ENCODE measurements at places on chromosomes 6 and 20.

- no peak for DNase-seq
These were observed 7.8 kb downstream of the MAVS start for GRCh38 chr20:3854462-3854871.

GRCh38 chr20:32040142-32040953, 11.7 kb upstream of the HCK start:
- DNase-seq, result no peak

GRCh38 chr6:35600659-35601125, 88.0 kb upstream of the TULP1 start:
- no peak for DNase-seq

DNA sequence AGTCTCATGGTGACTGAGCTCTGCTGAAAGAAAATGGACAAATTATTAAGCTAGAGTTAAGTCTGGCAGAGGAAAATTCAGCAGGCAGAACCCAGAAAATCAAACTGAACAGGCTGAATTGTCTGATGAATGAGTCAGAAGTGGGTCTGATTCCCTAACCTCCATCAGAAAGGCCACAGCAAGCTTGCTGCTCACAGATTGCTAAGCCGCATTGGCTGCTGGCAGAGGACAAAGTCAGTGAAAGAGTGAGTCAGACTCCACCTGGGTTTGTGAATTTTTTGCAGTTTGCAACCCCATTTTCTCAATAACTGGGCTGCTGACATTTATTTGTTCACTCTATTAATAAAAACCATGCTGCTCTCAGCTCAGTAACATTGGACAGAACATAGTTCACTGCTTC, 191.3 kb downstream of the EPM2A start:
- no peak for DNase-seq

DNA sequence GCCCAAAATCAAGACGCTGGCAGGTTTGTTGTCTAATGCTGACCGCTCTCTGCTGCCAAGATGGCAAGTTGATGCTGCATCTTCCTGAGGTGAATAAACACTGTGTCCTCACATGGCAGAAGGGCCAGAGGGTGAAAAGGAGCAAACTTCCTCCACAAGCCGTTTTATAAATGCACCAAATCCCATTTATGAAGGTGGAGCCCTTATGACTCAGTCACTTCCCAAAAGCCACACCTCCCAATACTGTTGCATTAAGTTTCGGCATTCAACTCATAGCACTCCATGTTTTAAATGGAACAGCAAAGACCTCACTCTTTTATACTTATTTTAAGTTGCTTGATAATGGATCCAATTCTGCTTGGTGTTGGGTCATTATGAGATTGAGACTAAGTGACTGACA, 316.6 kb downstream of the RFPL4B start:
- DNase-seq, result no peak

DNA sequence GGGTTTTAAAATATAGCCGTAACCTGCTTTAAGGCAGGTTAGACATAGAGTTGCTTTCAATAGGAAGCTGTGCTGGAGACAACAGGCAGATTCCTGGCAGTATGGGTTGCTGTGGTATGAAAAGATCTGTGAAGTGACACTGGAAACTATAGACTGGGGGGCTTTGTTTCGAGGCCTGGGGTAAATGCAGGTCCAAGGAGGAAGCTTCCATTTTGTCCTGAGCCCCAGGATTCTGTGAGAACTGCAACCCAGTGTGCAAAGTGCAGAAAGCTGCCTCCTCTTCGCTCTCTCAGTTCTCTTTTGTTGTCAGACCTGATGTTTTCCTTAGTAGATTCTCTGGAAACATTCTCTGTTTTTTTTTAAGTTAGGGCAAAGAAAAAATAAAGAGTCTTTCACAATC, 86.9 kb downstream of the LYRM4 start:
- DNase-seq, result no peak

GRCh38 chr20:40639132-40639531, 49.9 kb downstream of the MAFB start:
- DNase-seq, result no peak

DNA sequence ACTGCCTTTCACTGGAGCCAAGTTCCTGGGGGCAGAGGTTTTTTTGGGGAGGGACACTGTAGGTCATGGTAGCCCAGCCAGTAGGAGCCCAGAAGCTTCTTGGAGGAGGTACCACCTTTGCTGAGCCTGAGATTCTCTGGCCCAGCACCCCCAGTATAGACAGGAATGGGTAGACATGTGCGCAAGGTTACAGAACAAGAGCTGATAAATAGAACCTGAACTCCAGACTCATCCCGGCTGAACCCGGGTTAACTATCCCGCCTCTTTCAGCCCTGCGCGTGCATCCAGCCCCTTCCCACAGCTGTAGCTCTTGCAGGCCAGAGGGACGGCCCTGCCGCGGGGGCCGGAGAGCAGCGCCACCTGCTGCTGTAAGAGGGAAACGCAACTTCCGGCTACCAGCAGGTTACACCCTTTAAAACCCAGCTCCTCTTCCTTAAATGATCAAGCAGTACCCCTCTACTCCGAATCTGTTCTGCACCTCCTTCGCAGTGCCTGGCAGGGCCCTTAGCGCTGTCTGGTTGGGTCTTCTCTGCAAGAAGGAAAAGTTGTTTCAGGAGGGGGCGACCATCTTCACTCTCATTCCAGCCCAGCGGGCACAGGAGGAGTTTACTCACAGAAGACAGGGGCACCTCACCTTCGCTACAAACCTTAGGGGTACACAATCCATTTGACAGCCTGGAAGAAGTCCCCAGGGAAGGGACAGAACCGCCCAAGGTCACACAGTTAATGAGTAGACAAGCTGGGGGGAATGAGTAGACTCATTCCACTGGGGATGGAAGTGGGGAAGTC, 7.5 kb downstream of the SRXN1 start:
- peak; percentile 84 for DNase-seq

DNA sequence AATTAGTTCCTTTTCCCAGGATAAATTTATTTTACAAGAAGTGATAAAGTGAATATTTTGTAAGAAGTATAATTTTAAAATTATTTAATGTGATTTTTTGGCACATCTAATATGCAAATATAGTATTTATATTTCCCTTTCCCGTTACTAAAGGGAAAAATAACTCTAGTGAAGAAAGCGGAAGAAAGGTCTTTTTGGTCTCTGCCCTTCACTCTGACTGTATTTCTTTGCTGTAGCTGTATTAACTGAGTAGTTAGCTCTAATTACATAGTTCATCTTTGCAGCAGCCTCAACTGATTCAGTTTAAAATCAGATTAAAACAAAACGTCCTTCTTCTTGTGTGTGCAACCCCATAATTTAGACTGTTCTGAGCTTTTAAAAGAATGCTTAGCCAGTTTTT, 57.4 kb upstream of the RNF144B start:
- DNase-seq, result no peak

GRCh38 chr6:23350752-23351453, 775.1 kb upstream of the NRSN1 start:
- DNase-seq, result no peak

GRCh38 chr6:155549928-155550327, 94.3 kb upstream of the NOX3 start:
- DNase-seq, result no peak

DNA sequence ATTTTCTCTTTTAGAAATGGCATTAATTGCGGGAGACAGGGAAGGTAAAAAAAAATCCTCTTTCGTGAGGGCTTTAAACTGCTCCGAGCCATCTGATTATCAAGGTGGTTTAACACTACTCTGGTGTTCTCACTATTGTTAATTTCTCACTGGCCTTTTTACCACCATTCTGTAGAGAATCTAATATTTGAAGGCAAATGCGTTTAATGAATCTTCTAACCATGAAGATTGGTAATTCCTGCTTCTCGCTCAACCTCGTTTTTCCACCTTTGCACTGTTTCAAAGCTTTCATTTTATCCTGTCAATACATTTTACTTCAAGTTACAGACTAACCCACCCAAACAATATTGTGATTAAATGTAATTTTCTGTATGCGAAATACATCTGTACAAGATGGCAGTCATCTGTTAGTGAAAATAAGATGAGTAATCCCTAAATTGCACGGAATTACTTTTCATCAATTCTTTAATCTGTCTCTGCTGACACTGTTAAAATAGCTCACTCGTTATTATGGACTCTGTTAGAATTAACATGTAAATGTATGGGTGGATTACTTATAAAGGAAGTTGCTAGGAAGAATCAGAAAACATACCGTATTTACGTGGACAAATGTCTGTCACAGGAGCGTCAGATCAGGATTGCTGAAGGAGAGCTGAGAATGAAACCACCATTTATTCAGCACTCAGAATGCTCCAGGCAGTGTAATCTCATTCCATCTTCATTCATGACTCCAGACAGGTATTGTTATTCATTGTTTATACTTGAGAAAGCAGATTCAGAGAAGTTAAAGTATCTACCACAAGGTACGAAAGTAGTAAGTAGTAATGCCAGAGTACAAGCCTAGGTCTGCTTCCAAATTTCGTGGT, 1.1 kb upstream of the LCA5 start:
- DNase-seq, result no peak

- no peak for DNase-seq
These were observed 292.4 kb downstream of the CENPW start for GRCh38 chr6:126632271-126632670.

- DNase-seq, result no peak
These were observed 28.0 kb upstream of the SYNJ2 start for GRCh38 chr6:157953580-157954091.

DNA sequence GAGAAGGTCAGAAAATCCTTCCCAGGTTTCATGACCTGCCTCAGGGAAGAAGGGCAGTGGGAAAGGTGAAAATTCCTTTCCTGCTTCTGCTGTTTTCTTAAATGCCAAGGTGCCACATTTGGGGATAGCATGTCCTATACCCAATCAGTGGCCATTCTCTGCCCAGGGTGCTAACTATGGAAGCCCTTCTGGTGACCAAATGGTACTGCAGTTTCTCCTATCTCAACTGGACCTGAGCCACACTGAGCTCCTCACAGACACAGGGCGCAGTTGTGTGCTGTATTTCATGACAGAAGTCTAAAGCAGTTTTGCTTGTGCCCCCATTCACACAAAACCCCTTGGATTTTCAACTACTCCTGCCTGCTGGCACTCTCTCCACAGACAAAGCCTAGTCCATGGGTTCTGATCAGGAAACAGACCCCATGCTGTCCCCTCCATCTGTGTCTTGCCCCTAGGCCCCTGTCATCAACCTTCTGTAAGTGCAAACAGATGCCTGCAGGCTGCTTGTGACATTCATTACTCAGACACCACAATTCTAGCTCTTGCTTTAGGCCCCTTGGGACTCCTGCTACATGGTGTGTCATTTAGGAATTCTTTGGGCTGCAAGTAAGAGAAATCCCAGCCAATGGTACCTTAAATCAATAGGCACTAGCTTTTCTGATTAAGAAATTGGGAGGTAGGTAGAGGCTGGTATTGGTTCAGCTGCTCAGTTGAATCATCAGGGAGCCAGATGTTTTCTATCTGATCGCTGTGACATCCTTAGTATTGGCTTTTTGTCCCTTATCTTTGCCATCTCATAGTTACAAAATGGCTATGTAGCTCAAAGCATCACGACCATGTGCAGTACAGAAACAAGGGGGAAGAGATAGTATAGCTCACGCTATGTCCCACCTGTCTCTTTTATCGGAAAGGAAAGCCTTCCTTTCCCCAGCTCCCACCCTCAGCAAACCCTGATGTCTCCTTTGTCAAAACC, 147.8 kb downstream of the CD83 start:
- no peak for DNase-seq

DNA sequence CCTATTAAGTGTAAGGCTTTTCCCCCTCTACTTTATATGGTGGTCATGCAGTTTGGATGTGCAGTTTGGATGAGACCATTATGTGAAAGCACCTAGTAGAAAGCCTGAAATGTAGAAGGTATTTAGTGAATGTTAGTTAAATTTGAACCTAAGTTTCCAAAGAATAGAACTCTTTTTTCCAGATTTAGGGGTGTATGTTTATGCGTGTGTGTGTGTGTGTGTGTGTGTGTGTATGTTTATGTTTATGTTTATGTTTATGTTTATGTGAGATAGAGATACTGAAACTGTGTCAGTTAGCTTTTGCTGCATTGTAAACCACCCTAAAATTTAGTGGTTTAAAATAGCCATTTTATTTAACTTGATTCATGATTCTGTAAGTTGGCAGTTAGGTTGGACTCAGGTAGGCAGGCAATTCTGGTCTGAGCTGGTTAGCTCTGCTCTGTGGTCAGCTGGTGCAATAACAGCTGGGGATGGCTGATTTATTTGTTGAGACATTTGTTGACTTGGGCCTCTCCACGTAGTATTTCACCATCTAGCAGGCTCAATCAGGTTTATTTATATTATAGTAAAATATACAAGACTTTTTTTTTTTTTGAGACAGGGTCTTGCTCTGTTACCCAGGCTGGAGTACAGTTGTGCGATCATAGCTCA, 54.0 kb downstream of the STK4 start:
- DNase-seq, result no peak

DNA sequence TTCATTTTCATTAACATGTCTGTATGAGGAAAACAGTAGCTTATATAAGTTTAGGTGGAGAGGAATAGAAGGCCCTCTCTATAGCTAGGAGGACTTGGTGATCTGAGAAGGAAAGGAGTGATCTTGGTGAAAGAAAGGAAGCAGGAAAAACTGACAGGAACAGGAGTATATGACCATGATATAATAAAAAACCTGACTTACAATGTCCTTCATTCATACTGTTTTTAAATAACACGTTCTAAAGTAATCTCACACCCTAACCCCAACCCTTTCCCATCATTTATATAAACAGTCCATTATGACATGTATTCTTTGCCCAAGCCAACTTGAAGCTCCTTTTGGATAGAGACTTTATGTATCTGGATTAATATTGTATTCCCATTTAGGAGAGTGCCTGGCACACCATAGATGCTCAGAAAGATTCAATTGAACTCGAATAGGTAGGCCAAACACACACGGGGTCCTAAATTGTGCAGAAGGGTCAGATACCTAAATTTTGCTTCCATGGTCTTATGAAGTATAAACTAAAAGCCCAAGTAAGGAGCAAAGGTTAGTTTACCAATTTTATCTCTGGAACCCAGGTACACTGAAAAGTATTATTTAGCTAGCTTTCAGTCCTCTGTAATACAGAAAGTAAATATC, 75.9 kb downstream of the OR2B2 start:
- DNase-seq, result no peak

DNA sequence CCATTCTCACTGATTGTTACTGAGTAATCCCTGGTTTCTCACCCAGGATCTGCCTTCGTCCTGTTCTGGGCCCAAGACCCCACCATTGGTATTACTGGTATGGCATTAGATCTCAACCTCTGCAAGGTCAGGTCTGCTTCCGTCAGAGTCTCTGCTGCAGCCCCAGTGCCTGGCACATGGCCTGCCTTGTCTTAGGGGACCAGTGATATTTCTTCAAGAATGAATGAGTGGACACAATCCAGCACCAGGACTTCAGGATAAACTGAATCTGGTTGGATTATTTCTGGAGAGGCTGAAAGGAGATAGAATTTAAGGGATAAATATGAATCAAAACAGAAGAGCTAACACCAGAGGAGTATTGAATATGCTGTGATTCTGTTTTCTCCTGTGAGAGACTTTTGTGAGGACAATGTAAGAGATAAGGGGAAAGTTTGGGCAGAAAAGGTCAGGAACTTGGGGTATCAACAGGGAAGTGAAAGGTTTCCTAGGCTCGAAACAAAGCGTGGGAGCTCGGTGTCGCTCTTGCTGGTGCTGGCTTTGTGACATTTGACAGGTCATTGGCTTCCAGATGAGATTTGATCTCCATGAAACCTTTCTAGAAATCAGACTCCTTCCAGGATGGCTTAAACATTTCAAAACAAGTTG, 53.9 kb downstream of the OSTM1 start:
- no peak for DNase-seq

All from liver (tissue), 10 donors.